ENCODE measurements at places on chromosomes 1 and 21. TPM values are rescaled to one million over a fixed set of nuclear protein-coding genes. Genes with fewer than 3 reads are reported as not detected.

The SPRR2E gene
- not detected for total RNA-seq

The IFNLR1 gene
- total RNA-seq = not detected

The SHISAL2A gene
- not detected for total RNA-seq

The TNFRSF8 gene
- total RNA-seq = not detected

The WNT3A gene
- total RNA-seq = not detected

The TNNI3K gene
- total RNA-seq = not detected

The HMCN1 gene
- 18.7 TPM for total RNA-seq

The CLCA4 gene
- not detected for total RNA-seq

The SPRR2A gene
- total RNA-seq = not detected

DNA sequence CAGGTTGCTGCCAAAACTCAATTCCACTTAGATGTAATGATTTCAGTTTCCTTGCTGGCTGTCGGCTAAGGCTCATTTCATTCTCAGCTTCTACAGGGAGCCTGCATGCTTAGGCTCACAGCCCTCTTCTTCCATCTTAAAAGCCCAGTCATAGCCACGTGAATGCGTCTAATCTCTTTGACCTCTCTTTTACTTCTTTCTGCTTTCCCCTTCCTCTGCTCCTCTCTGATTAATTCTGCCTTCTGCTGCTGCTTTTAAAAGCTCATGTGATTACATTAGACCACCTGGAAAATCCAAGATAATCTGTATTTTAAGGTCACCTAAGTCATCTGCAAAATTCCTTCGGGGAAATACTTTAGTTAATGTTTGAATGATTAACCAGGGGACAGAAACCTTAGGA lies 812.8 kb upstream of the BRINP3 start:
- H3K4me1 ChIP-seq = no peaks in the 10 kb centered on the region
- no peak overlapping the region for H3K27ac ChIP-seq
- peaks cover 5% of the 10 kb centered on the region for H3K36me3 ChIP-seq
- no peaks in the 10 kb centered on the region for H3K27me3 ChIP-seq

DNA sequence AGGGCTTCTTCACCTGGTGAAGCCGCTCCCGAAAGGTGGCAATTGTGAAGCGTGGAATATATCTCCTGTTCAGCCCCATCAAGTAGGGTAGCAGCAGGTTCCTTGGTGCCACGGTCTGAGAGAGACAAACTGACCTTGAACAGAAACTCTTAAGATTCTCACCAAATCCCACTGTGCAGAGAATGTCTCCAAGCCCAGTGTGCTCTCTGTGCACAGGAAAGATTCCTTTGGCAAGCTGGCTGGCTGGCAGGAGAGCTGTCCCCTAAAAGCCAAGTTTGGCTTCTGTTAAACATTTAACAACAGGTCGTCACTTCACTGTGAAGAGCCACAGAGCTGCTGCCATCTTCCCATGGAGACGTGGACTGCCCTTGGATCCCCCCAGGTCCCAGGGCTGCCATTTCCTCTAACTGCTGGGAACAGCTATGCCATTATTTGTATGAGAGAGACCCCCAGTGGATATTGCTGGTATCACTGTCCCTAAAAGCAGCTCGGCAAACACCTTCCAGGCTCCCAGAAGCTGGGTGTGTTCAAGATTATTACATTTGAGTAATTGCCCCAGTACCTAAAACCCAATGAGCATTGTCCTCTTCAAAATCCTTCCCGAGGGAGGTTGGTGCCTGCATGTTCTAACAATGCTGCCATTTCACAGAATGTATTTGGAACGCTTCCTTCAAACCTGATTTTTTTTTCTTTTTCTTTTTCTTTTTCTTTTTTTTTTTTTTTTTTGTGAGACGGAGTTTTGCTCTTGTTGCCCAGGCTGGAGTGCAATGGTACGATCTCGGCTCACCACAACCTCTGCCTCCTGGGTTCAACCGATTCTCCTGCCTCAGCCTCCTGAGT lies 71.8 kb downstream of the CD58 start:
- no peak overlapping the region for H3K4me3 ChIP-seq
- peak; percentile 78 for DNase-seq
- H3K4me1 ChIP-seq = peaks cover 36% of the 10 kb centered on the region
- no peak overlapping the region for H3K27ac ChIP-seq

- H3K27me3 ChIP-seq = no peaks in the 10 kb centered on the region
- peak; percentile 39 for DNase-seq
- no peaks in the 10 kb centered on the region for H3K4me1 ChIP-seq
- H3K27ac ChIP-seq = no peak overlapping the region
- no peak overlapping the region for H3K4me3 ChIP-seq
Measured at GRCh38 chr1:193069748-193070385, 10.5 kb downstream of the RO60 start.

DNA sequence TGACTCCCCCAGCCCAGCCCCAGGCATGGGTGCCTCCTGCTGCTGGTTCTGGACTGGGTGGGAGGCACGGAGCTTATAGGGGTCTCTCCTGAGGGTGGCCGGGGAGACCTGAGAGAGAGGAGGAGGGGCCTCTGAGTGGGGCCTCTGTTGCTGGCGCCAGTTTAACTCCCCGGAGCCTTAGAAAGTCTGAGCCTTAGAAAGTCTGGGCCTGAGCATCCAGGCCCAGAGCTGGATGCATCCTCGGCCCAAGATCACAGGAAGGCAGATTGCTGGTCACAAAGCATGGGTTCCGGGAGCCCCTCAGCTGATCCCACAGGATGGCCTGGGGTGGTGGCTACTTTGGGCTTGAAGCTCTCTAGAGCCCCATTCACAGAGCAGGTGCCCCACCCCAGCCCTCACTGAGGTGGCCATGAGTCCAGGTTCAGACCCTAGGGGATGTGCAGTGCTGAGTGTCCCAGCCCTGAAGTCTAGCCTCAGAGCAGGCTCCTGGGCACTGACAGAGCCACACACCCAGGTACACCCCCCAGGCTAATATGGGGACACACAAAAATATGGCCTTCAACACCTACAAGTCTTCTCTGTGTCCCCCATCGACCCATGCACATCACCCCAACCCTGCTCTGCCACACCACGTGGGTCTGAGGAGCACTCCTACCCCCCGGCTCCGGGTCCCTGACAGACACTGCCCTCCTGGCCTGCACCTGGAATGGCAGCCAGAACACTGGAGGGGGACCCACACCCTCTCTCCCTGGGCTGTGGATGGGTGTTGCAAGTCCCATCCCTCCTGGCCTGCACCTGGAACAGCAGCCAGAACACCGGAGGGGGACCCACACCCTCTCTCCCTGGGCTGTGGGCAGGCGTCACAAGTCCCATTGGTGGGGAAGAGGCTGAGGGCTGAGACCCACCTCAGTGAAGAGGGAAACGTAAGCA lies 9.7 kb downstream of the PLA2G2F start:
- H3K27me3 ChIP-seq = no peaks in the 10 kb centered on the region
- DNase-seq = no peak
- no peak overlapping the region for H3K27ac ChIP-seq
- no peak overlapping the region for H3K4me3 ChIP-seq
- H3K4me1 ChIP-seq = peaks cover 10% of the 10 kb centered on the region

DNA sequence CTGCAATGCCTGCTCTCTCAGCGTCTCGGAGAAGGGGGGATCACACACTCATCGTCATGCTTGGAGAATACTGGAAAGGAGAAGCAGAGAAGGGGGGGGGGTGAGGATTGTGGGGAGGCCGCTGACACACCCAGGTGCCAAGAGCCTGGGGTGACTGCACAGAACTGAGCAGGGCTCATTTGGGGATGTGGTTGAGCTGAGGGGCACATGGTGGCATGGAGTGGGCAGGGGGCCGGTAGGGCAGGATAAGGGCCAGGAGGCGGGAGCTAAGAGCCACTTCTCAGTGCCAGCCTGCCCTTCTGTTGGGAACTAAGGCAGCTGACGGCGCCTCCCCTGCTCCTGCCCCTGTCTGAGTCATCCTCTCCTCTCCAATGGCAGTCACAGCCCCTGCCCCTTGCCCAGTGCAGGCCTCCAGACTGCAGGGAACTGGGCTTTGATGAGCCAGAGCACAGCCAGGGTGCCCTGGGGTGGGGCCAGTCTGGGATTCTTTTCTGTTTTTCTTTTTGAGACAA lies 27.2 kb downstream of the MRPL37 start:
- H3K36me3 ChIP-seq = no peaks in the 10 kb centered on the region
- peak overlapping the region; percentile 66 for H3K27ac ChIP-seq
- peak; percentile 91 for DNase-seq
- H3K4me1 ChIP-seq = peaks cover 25% of the 10 kb centered on the region
- H3K27me3 ChIP-seq = no peaks in the 10 kb centered on the region

- H3K4me3 ChIP-seq = no peak overlapping the region
- no peaks in the 10 kb centered on the region for H3K27me3 ChIP-seq
- DNase-seq = peak; percentile 22
- peaks cover 24% of the 10 kb centered on the region for H3K4me1 ChIP-seq
Measured at GRCh38 chr1:192545896-192546521, 29.6 kb upstream of the RGS1 start.

- H3K4me3 ChIP-seq = no peak overlapping the region
- H3K4me1 ChIP-seq = peaks cover 17% of the 10 kb centered on the region
- no peak overlapping the region for H3K27ac ChIP-seq
- DNase-seq = peak; percentile 74
Measured at GRCh38 chr1:41936107-41936506, 17.4 kb upstream of the HIVEP3 start.

GRCh38 chr1:234735916-234736315 lies 125.9 kb upstream of the IRF2BP2 start:
- DNase-seq = no peak
- no peak overlapping the region for H3K27ac ChIP-seq
- no peaks in the 10 kb centered on the region for H3K27me3 ChIP-seq

- H3K4me1 ChIP-seq = peaks cover 7% of the 10 kb centered on the region
- H3K27me3 ChIP-seq = peaks cover 38% of the 10 kb centered on the region
- DNase-seq = peak; percentile 66
- H3K27ac ChIP-seq = no peak overlapping the region
- peak overlapping the region; percentile 12 for H3K4me3 ChIP-seq
Measured at GRCh38 chr1:205449750-205450443, 5.9 kb downstream of the BLACAT1 start.

- DNase-seq = peak; percentile 75
- no peaks in the 10 kb centered on the region for H3K36me3 ChIP-seq
- H3K4me3 ChIP-seq = no peak overlapping the region
- H3K27me3 ChIP-seq = no peaks in the 10 kb centered on the region
Measured at GRCh38 chr1:96309783-96310182, 411.8 kb upstream of the PTBP2 start.

DNA sequence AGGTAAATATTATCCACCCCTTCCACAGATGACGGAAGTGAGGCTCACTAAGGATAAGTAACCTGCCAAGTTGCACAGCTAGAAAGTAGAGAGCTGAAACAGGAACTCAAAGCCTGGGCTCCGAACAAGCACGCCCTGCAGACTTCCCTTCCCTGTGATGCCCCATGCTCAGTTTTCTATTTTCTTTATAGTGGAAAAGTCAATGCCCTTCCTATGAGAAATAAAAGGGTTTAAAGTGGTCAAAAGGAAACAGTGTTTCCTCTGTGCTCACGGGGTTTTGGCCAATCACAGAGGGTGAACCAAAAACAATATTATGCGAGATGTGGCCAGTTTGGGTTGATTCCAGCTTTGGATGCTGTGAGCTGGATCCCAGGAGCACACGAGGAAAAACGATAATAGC lies 44.5 kb downstream of the DDR2 start:
- H3K4me1 ChIP-seq = peaks cover 89% of the 10 kb centered on the region
- peak overlapping the region; percentile 70 for H3K27ac ChIP-seq
- H3K36me3 ChIP-seq = no peaks in the 10 kb centered on the region
- H3K27me3 ChIP-seq = no peaks in the 10 kb centered on the region

DNA sequence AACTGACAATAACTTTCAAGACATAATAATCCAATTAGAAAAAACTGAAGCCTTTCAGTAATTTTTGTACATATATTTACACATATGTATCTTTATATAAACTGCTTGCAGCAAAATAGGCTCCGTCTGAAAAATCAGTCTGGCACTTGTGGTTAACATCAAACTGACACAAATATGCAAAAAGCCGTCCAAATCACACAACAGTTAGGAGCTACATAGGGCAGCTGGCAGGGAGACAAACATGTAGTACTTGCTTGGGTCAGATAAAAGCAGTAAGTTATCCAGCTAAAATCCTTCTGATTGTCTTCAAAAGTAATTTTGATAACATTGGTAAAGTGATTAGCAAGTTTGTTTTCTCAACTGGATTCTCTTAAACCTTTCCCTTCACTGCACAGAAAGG lies 14.7 kb upstream of the GUCA2A start:
- H3K36me3 ChIP-seq = peaks cover 12% of the 10 kb centered on the region
- no peak overlapping the region for H3K4me3 ChIP-seq
- peak; percentile 34 for DNase-seq
- peaks cover 22% of the 10 kb centered on the region for H3K4me1 ChIP-seq
- H3K27me3 ChIP-seq = no peaks in the 10 kb centered on the region
- no peak overlapping the region for H3K27ac ChIP-seq

GRCh38 chr21:29749223-29749622 lies 190.6 kb downstream of the GRIK1 start:
- H3K27ac ChIP-seq = no peak overlapping the region
- DNase-seq = no peak
- 0 out of 2 replicates have a peak, but pooled peaks cover 5% of the 10 kb centered on the region for H3K27me3 ChIP-seq
- no peak overlapping the region for H3K4me3 ChIP-seq
- no peaks in the 10 kb centered on the region for H3K36me3 ChIP-seq
- no peaks in the 10 kb centered on the region for H3K4me1 ChIP-seq

- no peaks in the 10 kb centered on the region for H3K36me3 ChIP-seq
- no peaks in the 10 kb centered on the region for H3K27me3 ChIP-seq
- no peak overlapping the region for H3K4me3 ChIP-seq
- no peak for DNase-seq
- no peak overlapping the region for H3K27ac ChIP-seq
- peaks cover 17% of the 10 kb centered on the region for H3K4me1 ChIP-seq
Measured at GRCh38 chr21:15421441-15421881, 308.3 kb upstream of the USP25 start.

DNA sequence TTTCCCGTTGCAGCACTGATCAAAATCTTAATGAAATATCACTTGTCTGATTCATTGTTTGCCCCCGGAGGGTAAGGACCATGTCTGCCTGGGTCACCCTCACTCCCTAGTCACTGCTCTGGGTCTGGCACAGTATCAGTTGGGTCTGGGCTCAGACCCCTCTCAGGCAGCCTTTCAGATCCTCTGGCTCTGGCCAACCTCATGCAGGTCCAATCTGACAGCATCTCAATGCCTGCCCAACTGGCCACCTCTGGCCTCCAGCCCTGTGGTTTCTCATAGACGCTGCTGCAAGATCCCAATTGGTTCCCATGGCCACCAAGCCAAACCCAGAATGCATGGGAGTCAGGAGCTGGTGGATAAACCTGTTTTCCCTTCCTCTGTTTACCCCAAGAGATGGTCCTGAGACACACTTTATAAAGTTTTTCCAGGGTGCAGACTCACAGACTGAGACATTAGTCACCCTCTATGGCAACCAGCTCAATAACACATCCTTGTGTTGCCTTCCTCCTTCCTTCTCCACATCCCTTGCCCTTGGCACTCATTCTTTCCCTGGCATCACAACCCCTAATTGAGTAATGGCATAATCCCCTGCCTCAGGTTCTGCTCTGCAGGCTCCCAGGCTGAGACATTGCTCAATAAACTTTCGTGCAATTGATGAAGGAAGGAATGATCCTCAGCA lies 199.2 kb downstream of the GRIK3 start:
- no peaks in the 10 kb centered on the region for H3K4me1 ChIP-seq
- DNase-seq = no peak
- no peaks in the 10 kb centered on the region for H3K27me3 ChIP-seq
- H3K4me3 ChIP-seq = no peak overlapping the region
- no peaks in the 10 kb centered on the region for H3K36me3 ChIP-seq

GRCh38 chr1:41329662-41330587 lies 31.3 kb upstream of the FOXO6 start:
- H3K27ac ChIP-seq = no peak overlapping the region
- 0 out of 2 replicates have a peak, but pooled peaks cover 3% of the 10 kb centered on the region for H3K27me3 ChIP-seq
- H3K4me3 ChIP-seq = no peak overlapping the region
- DNase-seq = no peak
